ENCODE measurements at places on chromosomes 1 and 21.
A peak's percentile ranks its signal among the peaks of the same experiment; 100 is the strongest.

- no peak for DNase-seq
Measured at GRCh38 chr1:16975211-16975610, 5.2 kb downstream of the MFAP2 start.

- DNase-seq: no peak
Measured at GRCh38 chr1:234627009-234627950, 17.3 kb upstream of the IRF2BP2 start.

DNA sequence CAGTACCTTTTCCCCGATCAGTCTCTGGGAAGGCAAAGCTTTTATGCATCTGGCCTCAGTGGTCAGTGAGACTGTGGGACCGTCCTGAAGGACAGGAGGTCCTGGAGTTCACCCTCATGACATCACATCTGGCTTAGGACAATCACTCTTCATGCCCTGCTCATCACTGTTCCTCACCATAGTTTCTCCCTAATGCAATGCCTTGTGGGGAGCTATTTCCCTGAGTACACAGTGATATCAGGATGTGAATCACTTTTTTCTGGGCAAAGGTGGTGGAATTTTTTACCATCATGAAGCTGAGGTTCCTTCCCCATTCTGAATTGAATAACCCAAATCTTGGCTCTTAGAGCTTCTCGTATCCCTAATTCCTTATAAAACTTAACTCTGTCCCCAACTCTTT is 34.8 kb upstream of the CFAP126 start:
- DNase-seq: no peak

GRCh38 chr1:230753586-230754251 is 6.5 kb downstream of the CAPN9 start:
- no peak for DNase-seq

DNA sequence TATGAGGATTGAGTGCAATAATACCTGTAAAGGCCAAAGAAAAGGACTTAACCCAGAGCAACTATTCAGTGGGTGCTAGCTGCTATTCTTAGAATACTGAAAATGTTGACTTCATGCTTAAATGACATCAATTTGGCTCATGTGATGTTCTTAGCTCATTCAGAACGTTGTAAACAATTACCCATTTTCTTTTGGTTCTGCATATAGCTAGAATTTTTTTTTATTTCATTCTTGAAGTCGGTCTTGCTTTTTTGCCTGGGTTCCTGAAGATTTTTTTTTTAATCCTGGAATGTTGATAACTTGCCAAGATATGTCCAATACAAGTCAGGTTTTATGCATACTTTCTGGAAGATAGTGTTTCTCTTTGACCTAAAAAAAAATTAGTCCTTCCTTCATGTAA is 772.0 kb downstream of the LTN1 start:
- no peak for DNase-seq

GRCh38 chr1:186534401-186534800 is 73.5 kb upstream of the PDC start:
- DNase-seq: no peak

GRCh38 chr1:174968750-174969244 is 30.9 kb upstream of the CACYBP start:
- peak; percentile 80 for DNase-seq

DNA sequence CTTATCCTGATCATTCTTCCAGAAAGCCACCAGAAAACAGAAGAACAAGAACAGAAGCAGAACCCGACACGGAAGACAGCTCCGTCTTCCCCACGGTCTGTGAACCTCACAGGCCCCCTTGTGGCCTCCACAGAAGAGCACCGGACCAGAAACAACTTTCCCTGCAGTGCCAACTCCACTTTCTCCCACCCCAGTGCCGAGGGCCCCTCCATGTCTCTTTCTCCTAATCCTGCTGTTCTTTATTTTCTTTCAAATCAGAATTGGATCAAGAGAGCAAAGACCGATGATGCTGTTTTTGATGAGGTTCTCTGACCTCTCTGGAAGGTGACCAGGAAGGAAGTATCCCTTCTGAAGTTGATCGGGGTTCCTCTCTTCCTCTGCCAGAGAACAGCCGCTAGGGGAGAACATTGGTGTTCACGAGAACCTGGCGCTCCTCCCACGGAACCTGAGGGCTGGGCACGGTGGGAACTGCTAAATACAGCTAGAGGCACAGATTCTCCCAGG is 58.9 kb upstream of the CTTNBP2NL start:
- DNase-seq: no peak

GRCh38 chr1:231359113-231359512 is 21.0 kb downstream of the SPRTN start:
- DNase-seq: no peak

GRCh38 chr1:59446257-59446901 is 149.5 kb downstream of the FGGY start:
- DNase-seq: no peak

DNA sequence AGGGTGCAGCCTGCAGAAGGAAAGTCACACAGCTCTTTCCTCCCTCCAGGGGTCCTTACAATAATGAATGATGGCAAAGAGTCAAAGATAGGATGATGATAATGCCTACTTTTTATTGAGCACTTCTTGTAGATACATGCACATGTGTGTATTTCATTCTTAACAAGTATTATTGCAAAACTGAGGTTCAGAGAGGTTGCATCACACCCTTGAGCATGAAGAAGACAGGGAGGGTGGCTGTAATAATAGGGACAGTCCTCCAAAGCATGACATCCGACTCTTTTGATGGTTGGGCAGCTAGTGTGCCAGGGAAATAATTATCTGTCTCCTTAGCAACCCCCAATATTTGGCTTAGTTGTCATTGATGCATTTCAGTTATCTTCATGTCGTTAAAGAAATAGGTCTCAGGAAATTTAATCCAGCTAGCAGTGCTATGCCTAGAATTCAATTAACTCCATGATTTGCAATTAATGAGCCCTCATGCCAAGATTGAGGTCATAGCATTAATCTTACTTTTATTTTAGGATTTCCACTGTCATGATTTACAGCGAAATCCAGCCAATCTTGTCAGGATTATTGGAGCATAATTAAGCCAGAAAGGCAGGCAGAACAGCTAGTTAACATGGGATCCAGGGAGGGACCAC is 35.0 kb downstream of the DNAJC6 start:
- no peak for DNase-seq

DNA sequence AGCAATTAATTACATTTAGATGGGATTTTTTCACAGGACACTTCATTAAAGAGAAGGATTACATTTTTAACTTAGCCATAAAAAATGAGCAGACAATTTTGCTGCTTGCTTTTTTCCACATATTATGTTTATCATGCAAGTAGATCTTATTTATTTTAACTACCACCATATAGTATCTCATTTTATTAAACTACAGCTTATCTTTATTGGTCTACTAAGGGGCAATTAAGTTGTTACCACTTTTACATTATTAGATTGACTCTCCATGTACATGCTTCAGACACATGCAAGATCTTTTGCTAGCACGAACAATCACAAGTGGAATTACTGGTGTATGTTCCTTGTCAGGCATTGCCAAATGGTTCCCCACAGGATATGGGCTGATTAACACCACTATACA is 99.8 kb upstream of the NFIA start:
- DNase-seq: no peak

DNA sequence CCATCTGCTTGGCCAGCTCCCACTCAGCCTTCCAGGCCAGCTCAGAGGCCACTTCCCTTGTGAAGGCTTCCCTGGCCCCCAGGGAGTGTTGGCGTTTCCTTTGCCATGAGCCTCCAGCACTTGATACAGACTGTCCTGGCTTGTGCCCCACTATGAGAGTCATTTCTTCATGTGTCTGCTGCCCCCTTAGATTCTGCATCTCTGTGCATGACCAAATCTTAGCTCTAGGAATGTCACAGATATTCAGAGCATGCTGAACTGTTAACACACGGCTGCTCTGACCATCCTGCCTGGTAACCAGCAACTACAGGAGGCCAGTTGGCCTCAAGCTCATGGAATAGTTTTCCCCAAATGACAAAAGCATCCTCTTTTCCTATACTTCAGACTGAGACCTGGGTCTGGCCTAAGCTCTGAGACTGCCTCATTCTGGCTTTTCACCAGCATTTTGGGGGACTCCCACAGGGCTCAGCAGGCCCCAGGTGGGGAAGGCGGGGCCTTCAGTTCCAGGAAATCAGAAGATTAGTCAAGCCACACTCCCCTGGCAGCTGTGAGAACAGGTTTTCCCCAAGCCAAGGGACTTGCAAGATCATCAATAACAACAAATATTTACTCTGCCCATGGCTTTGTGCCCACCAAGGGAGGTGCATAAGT is 182.6 kb upstream of the EDN2 start:
- no peak for DNase-seq

DNA sequence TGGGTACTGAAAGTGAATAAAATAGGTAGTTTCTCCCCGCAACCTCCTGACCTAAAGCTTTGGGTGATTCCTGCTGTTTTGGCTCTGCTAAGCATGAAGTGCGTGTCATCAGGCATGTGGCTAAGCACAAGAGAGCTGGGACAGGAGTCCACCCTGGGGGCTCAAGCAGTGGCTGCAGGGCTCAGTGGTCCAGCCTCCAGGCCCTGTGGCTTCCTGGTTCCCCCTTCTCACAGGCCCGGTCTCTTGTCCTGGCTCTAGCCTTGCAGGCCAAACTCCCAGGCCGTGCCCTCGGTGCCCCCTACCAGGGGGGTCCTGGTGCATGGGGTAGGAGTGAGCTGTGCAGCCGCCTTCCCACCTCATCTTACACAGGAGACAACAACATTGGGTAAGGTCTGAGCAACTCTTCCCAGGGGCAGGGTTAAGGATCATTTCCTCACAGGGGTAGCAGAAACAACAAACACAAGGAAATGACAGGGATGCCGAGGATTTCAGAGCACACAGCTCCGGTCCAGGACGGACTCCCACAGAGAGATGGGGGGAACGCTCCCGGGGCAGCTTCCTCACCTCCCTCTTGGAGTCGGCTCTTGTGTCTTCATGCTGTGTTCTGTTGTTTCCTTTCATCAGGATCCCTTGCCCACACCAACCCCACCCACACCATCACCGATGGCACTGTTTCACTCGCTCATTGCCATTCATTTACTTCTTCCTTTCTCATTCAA is 19.8 kb upstream of the SLC2A1 start:
- no peak for DNase-seq

DNA sequence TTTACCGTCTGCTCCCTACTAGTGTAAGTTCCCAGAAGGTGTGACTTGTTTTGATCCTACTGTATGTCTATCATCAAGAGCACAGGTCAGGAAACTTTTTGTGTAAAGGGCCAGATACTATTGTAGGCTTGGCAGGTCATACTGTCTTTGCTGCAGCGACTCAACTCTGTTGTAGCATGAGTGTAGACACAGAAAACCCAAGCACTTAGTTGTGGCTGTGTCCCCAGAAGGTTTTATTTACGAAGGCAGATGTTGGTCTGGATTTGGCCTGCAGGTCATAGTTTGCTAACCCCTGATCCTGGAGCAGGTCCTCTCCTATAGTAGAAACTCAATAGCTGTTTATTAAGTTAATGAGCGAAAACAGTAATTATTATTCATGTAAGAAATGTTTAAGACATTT is 365.9 kb upstream of the B3GALT2 start:
- DNase-seq: no peak

- DNase-seq: no peak
Measured at GRCh38 chr1:104807590-104807989, 1057.9 kb downstream of the AMY1C start.

DNA sequence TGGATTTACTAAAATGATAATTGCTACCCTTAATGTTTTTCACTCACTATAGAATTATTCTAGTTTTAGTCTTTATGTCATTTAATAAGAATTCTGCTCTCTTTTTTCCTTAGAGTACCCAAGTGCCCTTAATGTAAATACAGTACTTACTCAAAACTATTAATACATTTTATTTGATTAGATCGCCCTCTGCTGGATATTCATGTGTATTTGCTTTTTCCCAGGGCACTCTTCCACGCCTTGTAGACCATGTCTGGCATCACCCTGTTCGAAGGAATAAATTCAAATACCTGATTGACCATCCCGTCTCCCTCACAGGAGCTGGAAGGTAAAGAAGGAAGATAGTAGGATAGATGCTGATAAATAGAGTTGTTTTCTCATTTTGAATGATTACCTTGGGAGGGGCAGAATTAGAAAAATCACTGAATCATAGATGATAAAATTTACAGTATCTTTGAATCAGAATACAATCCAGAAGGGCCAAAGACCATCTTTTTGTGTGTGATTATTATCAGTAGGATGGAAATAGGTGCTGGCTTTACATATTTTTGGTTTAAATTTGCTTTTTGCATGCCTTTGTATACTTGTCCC is 4.1 kb downstream of the AXDND1 start:
- DNase-seq: peak; percentile 61

- DNase-seq: no peak
Measured at GRCh38 chr21:42360317-42360716, 6.0 kb downstream of the TFF1 start.

DNA sequence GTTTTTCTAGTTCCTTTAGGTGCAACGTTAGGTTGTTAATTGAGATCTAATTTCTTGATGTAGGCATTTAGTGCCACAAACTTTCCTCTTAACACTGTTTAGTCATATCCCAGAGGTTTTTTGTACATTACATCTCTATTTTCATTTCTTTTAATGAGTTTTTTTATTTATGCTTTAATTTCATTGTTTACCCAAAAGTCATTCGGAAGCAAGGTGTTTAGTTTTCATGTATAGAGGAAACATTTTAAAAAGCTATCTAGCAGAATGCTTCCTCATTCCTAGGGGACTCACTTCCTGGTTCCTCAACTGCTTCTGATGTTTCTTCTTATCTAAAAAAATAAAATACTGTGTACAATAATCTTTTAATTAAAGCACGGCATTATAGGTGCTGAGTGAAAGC is 307.2 kb upstream of the CAMK1G start:
- no peak for DNase-seq

DNA sequence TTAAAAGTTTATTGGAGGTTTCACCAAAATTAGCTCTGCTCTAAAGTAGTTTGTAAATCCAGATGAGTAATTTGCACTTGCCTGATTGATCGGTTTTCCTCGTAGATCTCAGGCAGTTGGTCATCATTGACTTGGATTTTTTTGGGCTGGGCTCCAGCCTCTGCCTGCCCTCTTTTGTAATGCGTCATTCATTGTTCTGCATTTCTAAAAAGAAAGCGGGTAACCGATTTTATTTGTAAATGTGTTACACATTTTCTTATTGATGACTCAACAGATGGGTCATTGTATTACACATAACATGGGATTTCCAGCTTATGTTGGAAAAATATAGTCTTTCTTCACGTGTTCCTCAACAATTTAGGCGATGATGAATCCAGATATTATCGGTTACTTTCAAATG is 5.5 kb downstream of the ETS2 start:
- DNase-seq: no peak

All from T-helper 2 cell (primary cell).